ENCODE measurements at places on chromosomes 6 and 20.

- DNase-seq = peak; percentile 6
These were observed 116.6 kb downstream of the RNF144B start for GRCh38 chr6:18503593-18504231.

DNA sequence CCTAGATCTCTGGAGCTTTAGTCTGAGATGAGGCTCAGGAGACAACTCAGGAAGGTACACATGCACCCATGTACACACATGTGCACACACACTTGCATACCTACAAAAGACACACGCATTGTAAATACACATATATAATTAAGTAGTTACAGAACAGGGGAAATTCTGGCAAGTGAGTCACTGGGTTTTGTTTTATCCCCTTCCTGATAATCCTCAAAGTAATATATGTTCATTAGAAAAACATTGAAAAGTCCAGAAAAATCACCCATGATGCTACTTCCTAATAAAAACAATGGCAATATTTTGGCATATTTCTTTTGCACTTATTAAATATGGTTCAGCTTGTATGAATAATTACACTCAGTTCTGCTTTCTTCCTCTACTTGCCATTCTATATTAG, 115.3 kb upstream of the ECI2 start:
- DNase-seq = no peak

- DNase-seq = no peak
These were observed 1154.0 kb upstream of the EYS start for GRCh38 chr6:66861007-66861541.

- DNase-seq = no peak
These were observed 3.9 kb downstream of the PTPRK start for GRCh38 chr6:128516514-128516898.

- DNase-seq = no peak
These were observed 118.4 kb upstream of the AKIRIN2 start for GRCh38 chr6:87820343-87820984.

GRCh38 chr20:37438464-37439222, 82.4 kb upstream of the NNAT start:
- DNase-seq = no peak

- no peak for DNase-seq
These were observed 54.6 kb upstream of the RIPOR2 start for GRCh38 chr6:24990236-24990845.

- DNase-seq = no peak
These were observed 1254.2 kb upstream of the EYS start for GRCh38 chr6:66961191-66961590.

- no peak for DNase-seq
These were observed 72.9 kb downstream of the PSMB1 start for GRCh38 chr6:170480050-170480692.

GRCh38 chr20:11376420-11376819, 541.3 kb upstream of the BTBD3 start:
- no peak for DNase-seq

DNA sequence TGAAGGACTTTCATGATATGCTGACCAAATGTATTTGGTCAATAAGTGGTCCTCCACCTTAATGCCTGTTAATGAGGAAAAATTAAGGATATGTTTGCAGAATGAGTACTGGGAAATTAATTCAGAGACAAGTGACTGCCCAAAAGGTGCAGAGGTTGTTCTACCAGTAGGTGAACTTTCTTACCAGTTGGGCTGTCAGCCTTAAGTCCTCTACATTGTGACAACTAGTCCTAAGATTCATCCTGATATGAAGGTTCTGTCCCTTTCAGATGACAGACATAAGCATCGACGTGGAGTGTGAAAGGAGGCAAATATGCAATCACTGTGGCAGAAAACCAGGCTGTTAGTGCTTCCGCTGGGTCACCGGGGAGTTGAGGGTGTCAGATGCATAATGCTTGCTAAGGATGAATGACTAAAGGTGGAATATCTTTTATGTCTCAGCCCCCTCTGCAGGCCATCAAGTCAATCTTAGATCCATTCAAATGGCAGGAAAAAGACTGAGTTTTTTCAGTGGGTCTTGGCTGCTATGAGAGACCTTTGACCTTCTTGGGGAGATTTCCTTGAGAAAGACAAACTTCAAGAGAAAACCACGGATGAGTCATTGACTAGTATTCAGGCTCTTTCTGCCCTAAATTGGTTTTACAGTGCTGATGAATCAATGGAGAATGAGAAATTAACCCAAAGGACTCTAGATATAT, 226.0 kb downstream of the TPBG start:
- no peak for DNase-seq

- DNase-seq = no peak
These were observed 982.0 kb upstream of the EPHA7 start for GRCh38 chr6:94401311-94401710.

- no peak for DNase-seq
These were observed 17.2 kb downstream of the CTNNBL1 start for GRCh38 chr20:37711001-37711400.

DNA sequence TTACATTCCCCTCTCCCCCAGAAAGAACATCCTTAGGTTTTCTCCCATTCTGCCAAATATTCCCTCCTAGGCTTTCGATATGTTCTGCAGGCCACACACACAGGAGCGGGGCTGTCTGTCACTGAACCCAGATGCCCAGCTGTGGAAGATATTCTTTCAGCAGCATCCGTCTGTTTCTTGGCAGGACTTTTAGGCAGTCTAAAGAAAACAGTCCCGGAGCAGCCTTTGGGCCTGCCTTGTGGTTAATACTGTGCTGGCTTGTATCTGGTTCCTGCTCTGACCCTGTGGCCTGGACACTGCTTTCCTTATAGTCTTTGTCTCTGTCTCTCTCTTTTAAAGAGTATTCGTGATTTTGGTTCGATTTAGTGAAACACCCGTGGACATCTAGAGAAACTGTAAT, 94.6 kb upstream of the SUPT3H start:
- no peak for DNase-seq

DNA sequence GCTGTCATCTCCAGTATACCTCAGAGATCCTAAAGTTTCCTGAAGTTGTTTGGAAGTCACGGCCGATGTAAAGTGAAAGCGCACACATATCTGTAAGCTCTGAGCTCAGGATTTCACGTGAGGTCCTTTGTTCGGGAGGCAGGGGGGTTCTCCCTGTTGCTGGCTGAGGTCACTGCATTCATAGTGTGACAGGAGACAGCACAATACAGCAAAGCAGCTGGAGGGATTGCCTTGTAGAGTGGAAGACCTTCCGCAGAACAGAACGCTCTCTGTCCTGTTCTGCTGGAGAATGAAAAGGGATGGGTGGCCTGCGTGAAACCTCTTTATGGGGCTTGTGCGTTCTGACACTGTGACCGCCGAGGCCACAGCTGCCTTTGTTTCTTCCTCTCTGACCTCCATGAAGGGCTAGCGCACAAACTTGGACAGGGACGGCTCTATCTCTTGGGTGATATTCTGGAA, 13.4 kb upstream of the SERPINB1 start:
- no peak for DNase-seq

GRCh38 chr6:499617-500016, 108.1 kb downstream of the IRF4 start:
- no peak for DNase-seq

DNA sequence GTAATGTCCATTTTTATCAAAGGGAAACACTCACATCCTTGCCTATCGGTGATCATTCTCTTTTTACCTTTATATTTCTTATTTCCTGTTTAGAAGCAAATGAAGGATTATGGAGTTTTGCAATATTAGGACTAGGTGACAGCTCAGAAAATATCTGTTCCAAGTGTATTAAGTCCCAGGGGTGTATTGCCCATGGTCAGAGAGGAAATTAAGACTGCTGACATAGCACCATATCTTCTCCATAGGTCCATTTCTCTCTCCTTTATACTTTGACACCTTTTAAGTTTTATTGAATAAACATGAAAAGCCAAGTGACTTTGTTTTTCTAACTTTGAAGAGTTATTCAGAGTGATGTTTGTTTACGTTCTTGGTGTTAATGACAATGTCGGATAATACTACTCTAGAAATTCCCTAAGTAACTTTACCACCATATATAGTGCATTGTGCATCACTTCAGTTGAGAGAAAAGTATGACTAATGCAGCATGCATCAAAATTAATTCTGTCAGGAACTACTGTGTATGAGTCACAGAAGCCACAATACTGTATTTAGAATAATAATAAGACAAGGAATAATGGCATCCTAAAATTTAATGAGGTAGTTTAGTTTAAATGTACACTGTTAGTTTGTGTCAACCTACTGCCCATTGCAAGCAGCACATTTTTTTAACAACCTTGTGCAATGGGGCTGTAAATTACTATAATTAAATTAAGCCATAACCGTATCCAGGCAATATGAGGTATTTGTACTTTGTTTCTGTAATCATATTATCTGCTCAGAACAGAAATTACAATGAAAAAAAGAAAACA, 474.4 kb upstream of the RNF217 start:
- no peak for DNase-seq

DNA sequence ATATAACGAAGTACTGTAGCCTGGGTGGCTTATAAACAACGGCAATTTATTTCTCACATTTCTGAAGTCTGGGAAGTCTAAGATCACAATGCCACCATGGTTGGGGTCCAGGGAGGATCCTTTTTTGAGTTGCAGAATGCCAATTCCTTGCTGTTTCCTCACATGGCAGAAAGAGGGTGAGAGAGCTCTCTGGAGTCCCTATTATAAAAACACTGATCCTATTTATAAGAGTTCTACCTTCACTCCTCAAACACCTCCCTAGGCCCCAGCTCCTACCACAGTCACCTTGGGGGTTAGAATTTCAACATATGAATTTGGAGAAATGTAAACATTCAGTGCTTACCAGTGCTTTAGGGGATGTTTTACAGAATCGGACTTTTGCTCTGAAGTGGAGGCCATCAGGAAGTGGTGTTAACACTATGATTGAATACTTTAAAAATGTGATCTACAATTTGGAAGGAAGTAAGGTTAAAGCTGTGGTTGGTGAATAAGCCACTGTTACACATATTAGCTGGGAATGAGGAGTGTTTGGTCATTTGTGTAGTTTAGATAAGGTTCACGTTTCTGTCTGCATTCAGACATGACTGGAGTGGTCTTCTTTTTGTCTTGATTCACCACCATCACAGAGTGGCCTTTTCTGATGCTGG, 79.9 kb upstream of the SPTLC3 start:
- DNase-seq = no peak

DNA sequence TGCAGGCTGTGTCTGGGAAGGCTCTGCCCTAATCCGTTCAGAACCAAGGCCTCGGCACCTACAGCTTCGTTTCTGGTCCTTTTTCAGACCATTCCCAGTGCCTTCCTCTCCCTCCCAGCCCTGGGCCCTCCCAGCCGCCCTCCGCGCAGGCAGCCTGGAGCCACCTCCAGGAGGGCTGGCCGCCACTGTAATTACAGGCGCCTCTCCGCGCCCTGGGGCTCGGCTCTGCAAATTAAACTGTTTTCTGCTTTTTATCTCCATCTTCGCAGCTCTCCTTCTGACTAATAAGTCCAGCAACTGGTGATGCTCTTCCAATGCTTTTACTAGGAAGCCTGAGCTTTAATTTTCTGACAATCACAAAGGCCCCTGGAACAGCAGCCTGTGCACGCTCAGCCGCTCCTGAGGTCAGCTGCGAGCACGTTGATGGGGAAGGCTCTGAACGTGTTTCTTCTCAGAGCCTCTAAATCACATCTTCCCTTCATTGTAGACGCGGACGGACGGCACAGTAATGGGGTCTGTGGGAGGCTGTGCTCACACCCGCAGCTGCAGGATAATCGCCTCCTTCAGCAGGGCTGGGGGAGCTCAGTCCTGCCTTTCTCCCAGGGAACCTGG, 194.6 kb downstream of the DLL1 start:
- DNase-seq = no peak

DNA sequence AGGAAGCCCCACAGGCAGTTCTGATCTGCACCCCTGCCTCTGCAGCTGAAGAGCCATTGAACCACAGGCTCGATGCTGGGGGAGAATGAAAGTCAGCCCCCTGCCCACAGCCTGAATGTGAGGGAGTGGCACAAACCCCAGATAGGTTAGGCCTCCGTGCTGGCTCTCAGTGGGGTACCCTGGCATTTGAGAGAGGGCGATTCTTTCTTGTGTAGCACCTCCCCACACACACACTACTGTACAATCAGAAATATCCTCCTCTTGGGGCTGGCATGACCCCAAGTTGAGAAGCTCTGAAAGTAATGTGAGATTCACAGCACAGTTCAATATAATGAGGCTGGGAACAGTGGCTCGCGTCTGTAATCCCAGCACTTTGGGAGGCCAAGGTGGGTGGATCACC, 17.9 kb downstream of the TTBK1 start:
- no peak for DNase-seq

DNA sequence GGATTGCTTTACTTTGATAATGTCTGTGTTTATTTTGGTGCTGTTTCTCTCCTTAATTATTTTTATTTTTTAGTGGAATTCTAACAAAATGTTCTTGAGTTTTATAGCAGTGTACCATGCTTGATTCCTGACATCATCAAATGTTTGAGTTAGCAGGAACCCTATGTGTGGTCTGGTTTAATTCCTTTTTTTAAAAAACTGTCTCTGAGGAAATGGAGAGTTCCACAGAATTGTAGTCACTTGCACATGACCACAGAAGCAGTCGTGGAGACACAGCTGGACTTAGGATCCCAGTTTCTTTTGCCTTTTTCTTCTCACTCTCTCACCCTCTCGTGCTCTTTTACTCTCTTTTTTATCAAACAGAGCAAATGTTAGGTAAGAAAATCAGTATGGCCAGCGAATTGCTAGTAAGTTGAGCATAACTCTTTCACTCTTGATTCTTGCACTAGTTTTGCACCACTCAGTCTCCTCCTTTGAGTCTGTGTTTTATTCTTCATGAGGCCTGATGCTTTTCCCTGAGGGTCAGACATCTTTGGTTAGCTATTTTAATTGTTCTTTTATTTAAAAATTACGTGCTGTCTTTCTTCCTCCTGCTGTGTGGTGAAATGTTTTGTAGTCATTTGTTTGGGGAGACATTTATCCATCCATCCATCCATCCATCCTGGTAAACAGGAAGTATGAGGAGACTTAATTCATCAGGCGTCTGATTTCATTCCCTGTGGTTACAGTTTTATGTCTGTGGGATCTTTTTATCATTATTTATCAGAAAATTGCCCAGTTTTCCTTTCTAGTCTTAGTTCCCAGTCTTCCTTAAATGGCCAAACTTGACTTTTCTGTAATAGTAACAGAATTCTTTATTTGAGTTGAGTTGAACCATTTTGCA, 83.0 kb downstream of the SCAF8 start:
- no peak for DNase-seq

GRCh38 chr20:40294747-40295146, 394.3 kb downstream of the MAFB start:
- DNase-seq = no peak

GRCh38 chr6:146850981-146851380, 252.2 kb downstream of the ADGB start:
- no peak for DNase-seq

GRCh38 chr6:159913862-159914564, 23.2 kb downstream of the MAS1 start:
- no peak for DNase-seq

GRCh38 chr20:32804022-32804715, 15.6 kb upstream of the MAPRE1 start:
- no peak for DNase-seq

GRCh38 chr20:49888212-49889000, 26.9 kb downstream of the SPATA2 start:
- DNase-seq = peak; percentile 20
